Fibroblast of skin of right quadriceps (primary cell): ENCODE measurements at places on chromosomes 11 and 22.
A peak's percentile ranks its signal among the peaks of the same experiment; 100 is the strongest.

GRCh38 chr11:77423624-77424023 lies 50.3 kb downstream of the PAK1 start:
- no peak for DNase-seq

DNA sequence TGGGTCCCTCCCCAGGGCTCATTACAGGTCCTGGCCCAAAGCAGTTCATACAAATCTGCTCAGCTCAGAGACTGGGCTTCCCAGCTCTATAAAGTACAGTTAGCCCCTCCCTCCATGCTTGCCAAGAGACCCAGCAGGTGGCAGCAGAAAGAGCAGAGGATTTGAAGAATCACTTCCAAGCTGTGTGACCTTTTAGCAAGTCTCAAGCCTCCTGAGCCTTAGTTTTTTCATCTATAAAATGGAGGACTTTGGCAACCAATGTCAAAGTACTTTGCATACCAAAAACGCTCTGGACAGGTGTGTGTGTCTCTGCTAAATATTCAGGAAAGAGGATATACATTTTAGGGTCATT lies 26.6 kb downstream of the RELT start:
- DNase-seq = no peak

- DNase-seq = no peak
Measured at GRCh38 chr11:122563761-122564160, 91.8 kb upstream of the UBASH3B start.

GRCh38 chr11:43952401-43953342 lies 10.2 kb downstream of the C11orf96 start:
- DNase-seq = no peak

GRCh38 chr22:46018859-46019258 lies 41.9 kb upstream of the WNT7B start:
- no peak for DNase-seq

GRCh38 chr11:61369372-61370348 lies 7.5 kb downstream of the TMEM138 start:
- DNase-seq = no peak

GRCh38 chr11:125345421-125346178 lies 150.5 kb downstream of the FEZ1 start:
- peak; percentile 74 for DNase-seq
